ENCODE measurements at places on chromosomes 2 and 18.

DNA sequence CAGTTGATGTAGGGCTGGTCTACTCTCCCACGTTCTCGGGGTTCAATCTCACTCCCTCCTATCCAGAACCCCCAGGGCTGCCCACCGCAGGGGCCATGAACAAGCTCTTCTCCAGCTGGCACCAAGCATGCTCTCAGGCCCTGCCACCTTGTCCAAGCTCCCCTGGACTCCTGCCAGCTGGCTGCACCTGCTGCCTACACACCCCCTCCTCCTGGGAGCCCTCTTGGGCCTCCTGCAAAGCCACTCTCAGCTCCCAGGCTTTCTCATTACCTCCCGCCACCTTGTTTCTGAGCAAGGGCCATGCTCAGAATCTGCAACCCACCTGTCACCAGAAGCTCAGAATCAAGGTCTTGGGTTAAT is 56.0 kb downstream of the HDAC4 start:
- H3K27me3 ChIP-seq = no peaks in the 10 kb centered on the region
- no peaks in the 10 kb centered on the region for H3K4me1 ChIP-seq
- no peak for DNase-seq

- no peak overlapping the region for H3K27ac ChIP-seq
- H3K36me3 ChIP-seq = no peaks in the 10 kb centered on the region
- peaks cover 7% of the 10 kb centered on the region for H3K4me1 ChIP-seq
- H3K27me3 ChIP-seq = peaks cover 51% of the 10 kb centered on the region
These were observed 152.5 kb upstream of the SALL3 start for GRCh38 chr18:78827141-78827540.

DNA sequence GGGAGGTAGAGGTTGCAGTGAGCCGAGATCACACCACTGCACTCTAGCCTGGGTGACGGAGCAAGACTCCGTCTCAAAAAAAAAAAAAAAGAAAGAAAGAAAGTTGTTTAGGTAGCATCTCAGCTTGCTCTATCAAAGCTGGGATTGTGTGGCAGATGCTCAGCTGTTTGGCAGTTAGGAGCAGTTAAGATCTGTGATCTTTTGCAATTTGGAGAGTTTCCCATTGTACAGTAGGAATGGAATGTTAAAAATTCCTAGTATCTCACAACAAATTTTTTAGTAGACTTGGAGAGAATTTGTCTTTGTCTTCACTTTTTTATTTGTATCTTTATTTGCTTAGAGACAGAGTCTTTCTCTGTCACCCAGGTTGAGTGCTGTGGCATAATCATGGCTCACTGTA is 122.9 kb upstream of the UNC80 start:
- H3K36me3 ChIP-seq = no peaks in the 10 kb centered on the region
- no peak overlapping the region for H3K4me3 ChIP-seq
- DNase-seq = no peak
- no peaks in the 10 kb centered on the region for H3K4me1 ChIP-seq
- H3K27ac ChIP-seq = no peak overlapping the region

GRCh38 chr2:11552260-11552638 is 18.4 kb downstream of the GREB1 start:
- H3K4me3 ChIP-seq = no peak overlapping the region
- H3K4me1 ChIP-seq = no peaks in the 10 kb centered on the region
- H3K36me3 ChIP-seq = no peaks in the 10 kb centered on the region
- DNase-seq = no peak

All from Panc1 (cell line).